ENCODE measurements at places on chromosomes 5 and 9.

DNA sequence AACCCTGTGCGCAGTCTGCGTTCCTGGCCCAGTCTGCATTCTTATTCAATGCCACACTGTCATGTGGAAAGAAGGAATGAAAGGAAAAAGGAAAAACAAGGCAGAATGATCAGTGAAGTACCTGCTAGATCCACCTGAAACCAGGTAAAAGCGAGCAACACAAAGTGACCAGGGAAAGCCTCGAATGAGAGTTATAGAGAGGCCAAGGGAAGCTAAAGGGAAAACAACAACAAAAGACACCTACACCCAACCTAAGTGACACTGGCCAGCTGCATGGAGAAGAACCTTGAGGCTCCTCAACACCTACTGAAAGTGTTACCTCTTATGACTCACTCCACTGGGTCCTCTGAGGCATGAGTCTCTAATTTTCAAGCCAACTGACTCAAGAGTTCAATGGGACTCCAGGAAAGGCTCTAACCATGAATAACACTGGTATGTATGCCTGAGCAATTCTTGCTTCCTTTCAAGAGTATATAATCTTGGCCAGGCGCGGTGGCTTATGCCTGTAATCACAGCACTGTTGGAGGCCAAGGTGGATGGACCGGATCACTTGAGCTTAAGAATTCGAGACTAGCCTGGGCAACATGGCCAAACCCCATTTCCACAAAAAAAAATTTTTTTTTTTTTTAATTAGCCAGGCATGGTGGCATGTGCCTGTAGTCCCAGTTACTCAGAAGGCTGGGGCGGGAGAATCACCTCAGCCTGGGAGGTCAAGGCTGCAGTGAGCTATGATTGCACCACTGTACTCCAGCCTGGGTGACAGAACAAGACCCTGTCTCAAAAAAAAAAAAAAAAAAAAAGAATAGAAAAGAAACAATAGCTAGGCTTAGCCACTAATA, 29.0 kb downstream of the MTMR12 start:
- DNase-seq: no peak

DNA sequence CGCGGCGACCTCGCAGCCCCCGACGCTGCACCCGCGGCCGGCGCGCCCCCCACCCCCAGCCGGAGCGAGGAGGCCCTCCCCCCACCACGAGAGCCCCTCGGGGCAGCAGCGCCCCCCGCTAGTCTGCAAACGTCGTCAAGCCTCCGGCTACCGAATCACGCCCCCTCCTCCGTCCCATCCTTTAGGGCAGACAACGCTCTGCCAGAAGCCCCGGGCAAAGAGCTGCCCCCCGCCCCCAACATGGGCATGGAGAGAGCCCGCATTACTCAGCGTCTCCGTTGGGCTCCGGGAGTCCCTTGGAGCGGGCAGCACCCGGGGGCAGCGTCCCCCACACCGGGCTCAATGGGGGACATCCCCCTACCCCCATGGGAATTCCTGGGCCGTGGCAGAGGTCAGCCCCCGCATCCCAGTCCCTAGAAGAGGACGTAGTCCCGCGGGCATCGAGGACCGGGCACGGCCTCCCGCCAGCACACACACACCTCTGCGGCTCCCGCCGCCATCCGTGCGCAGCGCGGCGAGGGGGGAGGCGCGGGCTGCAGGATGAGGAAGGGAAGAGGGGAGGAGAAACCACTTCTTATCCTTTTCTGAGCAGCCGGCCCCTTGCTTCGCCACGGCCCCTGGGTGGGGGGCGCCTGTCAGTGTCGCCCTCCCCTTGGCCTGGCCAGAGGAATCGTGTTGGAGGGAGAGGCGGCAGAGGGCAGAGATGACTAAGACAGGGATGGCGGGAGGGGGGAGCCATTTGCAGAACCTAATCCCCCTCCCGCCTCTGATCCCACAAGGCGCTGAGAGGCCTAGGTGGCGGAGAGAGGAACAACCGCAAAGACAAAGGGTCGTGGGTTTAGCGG, 750 bp downstream of the DNM1 start:
- peak; percentile 37 for DNase-seq

DNA sequence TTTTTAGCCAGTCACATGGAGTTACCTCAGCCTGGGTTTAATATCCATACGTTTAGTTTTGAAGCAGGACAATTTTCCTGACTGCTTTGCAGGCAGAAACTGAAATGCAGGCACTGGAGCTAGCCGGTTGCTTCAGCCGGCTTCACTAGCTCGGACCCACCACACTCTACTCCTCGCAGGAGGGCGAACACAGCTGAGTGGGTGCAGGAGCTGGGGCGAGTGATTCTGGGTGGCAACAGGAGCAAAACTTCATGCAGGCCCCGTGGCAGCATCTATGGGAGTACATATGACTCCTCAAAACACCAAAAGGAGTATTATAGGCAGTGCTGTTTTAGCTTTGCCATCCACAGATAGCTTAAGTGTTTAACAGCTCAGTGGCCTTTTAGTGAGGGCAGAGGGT, 1211.8 kb upstream of the NUDT12 start:
- DNase-seq: no peak

DNA sequence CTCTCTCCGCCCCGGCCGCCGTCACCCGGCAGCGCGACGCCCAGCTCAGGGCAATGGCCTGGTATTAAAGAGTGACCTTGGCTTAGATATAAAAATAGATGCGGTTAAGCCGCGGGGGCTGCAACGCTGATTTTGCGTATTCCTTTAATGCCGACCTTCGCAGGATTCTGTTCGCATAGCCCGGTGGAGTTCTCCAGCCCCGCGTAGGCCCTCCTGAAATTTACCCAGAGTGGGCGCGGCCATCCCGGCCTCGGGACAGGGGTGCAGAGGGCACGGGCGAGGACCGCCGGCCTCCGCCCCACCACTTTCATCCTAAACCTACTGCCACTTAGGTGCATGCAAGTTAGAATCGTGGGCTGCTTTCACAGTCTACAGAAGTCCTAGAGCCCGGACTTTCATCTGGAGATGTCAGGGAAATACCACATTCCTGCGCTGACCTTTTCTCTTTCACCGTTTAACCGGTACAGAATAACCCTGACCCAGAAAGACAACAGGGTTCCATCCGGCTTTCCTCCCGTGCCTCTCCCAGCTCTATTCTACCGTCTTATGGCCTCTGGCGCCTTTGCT, 492 bp upstream of the FAM169A start:
- DNase-seq: no peak

DNA sequence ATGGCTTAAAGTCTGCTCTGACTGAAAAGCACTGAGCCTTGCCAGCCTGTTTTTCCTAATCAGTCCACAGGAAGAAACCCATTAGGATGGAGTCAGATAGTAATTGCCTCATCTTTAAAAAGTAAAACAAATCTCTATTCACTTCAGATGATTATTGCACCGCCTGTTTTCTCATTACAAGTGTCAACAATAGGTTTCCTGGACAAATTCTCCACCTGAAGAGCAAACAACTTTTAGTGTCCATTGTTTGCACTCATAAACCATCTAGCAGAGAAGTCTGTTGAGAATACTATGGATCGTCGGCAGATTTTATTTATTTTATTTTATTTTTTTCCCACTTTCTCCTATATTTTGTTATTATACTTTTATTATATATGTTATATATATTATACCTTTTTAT, 20.3 kb downstream of the C5orf63 start:
- no peak for DNase-seq

GRCh38 chr5:155222393-155222792, 208.8 kb downstream of the KIF4B start:
- no peak for DNase-seq

GRCh38 chr5:20949636-20950035, 961.6 kb upstream of the CDH18 start:
- no peak for DNase-seq

GRCh38 chr9:27487128-27487640, 36.9 kb upstream of the IFNK start:
- DNase-seq: no peak

DNA sequence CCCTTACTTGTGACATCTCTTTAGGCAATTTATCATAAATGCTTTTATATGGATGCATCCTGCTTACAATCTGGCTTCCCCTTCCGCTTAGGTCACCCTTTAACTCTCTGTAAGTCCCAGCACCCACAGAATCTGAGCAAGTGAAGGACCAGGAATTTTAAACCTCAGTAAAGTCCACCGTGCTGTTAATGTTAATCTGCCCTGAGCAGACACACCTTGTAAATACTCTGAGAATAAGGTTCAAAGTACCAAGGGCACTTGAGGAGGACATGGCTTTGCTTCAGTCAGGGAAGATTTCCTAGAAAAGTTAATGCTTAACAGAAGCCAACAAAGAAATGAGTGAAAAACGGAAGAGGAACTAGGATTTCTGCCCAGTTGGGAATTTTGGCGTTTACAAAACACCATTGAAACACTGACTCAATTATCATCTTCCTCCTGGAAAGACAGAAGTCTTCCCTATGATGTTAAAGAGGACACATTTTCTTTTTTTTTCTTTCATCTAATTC, 26.4 kb upstream of the TTC39B start:
- DNase-seq: no peak

GRCh38 chr5:4625206-4625896, 514.8 kb upstream of the ADAMTS16 start:
- DNase-seq: no peak

- DNase-seq: no peak
Measured at GRCh38 chr9:12702160-12702758, 9.1 kb downstream of the TYRP1 start.

All from AML-193 (cell line).